ENCODE measurements at places on chromosomes 3 and 15.

DNA sequence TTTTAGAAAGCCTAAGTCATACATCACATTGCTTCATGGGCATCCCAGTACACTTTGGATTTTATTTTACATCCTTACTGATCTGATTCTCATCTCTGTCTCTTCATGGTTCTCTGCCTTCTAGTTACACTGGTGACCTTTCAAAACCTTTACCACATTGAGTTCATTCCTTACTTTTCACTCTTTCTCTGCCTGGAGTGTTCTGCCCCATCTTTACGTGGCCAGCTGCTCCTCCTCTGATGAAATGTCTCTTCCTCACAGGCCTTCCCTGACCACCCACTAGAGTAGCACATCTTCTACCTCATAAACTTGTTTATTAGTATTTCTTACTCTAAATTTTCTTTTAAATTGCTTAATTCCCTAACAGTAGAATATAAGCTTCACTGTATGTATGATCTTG is 17.7 kb downstream of the CTNNB1 start:
- no peak for DNase-seq

GRCh38 chr15:66390678-66391077 is 4.0 kb downstream of the MAP2K1 start:
- no peak for DNase-seq

GRCh38 chr15:96333131-96334016 is 2.9 kb downstream of the NR2F2 start:
- no peak for DNase-seq

DNA sequence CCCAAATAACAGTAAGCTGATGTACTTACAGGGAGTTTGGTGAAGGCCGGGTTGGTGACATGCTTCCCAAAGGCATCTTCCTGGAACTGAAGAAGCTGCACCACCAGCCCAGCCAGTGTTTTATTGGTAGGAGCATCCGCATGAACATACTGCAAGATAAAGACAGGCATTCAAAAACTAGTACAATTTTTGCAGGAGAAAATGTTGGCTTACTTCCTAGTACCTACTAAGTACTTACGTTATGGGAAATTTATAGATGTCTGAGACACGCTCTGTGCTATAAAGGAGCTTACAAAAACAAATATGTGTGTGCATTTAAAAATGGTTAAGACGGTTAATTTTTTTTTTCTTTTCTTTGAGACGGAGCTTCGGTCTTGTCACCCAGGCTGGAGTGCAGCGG is 8.9 kb downstream of the SMARCC1 start:
- DNase-seq: no peak

- no peak for DNase-seq
These were observed 218.5 kb upstream of the CMC1 start for GRCh38 chr3:28022916-28023315.

- DNase-seq: no peak
These were observed 66.4 kb downstream of the XXYLT1 start for GRCh38 chr3:195204360-195205163.

DNA sequence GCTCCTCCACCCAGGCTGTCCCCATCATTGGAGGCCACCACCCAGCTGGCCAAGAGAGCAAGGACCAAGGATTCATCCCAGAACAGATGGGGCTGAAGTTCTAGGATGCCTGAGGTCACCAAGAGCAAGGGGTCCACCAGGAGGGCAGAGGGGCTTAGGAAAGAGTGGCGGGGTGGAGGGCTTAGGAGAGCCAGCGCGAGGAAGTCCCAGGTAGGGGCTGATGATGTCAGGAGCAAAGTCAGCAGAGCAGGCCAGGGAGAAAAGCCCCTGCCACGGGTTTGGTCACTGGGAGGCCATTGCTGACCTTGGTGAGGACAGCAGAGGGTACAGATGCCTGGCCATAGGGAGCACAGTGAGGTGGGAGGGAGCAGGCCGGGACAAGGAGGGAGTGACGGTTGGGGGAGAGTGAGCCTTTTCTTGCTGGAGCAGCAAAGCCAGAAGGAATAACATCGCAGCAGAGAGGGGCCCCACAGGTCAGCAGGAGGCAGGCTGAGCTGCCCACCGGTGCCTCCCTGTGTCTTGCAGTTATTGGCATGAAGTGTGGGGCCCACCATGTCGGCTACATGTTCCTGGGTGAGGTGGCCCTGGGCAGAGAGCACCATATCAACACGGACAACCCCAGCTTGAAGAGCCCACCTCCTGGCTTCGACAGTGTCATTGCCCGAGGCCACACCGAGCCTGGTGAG is 5.2 kb downstream of the PARP3 start:
- no peak for DNase-seq

- DNase-seq: no peak
These were observed 149.8 kb upstream of the BNIP2 start for GRCh38 chr15:59838900-59839299.

DNA sequence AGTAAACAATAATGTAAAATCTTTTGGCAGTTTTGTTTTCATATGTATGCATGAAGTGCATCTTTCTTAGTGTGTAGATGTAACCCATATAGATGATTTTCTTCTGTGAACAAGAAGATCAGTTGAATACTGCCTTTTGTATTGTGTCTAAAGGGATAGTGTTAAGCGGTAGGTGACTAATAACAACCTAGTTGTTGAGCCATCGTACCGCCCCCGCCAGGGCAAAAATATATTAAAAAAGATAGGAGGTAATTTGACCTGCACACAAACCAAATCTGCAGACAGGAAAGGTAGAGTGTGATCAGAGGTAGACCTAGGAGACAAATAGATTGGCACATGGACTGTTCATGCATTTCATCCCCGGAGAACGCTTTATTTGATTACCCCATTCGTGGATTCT is 3.3 kb upstream of the GMNC start:
- DNase-seq: no peak

GRCh38 chr3:9765865-9766264 is 3.9 kb downstream of the CAMK1 start:
- DNase-seq: no peak

- no peak for DNase-seq
These were observed 15.4 kb upstream of the SCAP start for GRCh38 chr3:47491186-47491585.

- no peak for DNase-seq
These were observed 63.1 kb upstream of the GOLGA6B start for GRCh38 chr15:72591361-72591760.

DNA sequence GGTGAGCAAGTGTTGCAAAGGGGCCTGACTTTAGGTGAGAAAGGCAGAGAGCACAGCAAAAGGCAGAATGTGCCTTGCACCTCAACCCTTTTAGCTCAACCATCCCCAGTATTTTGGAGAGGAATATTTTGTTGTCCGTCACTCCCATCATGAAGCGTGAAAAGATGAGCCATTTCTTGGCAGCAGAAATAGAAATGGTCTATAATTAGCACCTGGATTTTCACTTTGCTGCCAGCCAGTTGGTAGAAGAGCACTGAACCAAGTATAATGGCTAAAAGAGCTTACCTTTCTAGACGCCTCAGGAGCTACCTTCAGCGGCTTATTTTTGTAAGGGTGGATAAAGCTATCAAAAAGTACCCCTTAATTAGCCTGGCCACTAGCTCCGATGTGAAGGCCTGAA is 406.7 kb downstream of the OCA2 start:
- DNase-seq: no peak

GRCh38 chr15:99412626-99413025 is 153.2 kb upstream of the MEF2A start:
- no peak for DNase-seq

DNA sequence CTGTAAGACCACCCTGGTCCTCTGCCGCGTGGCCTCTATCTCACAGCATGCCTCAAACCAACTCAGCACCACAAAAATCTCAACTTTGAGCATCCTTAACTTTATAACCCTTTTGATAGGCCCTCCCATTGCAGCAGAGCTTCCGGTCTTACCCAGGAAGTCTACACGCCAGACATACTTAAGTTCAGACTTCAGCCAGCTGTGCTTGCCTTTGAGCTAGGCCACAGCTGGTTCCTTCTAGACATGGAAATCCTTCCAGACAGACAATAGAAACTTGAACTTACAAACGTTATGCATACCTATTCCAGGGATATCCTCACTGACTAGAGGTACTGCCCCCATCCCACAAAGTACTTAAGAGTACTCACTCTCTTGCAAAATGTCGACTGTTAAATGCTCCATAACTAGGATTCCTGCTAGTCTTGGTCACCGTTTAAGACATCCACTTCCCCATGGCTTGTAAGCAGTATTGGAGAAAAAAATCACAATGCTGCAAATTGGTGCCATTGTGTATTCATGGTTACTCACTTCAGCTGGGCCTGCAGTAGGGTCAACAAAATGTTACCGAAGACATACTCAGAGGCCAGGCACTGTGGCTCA is 183.5 kb downstream of the TBL1XR1 start:
- no peak for DNase-seq

- DNase-seq: no peak
These were observed 2.9 kb downstream of the SLC22A13 start for GRCh38 chr3:38268522-38268921.
